ENCODE measurements at places on chromosomes 7 and 10. TPM values are rescaled to one million over a fixed set of nuclear protein-coding genes. Genes with fewer than 3 reads are reported as not detected.

Gene XRCC2
- total RNA-seq, result 5.7 TPM

Gene RADIL
- 2.7 TPM for total RNA-seq

Gene CDH23
- 3.1 TPM for total RNA-seq

Gene NEUROG3
- not detected for total RNA-seq

Gene TMEM72
- not detected for total RNA-seq

Gene RP9
- total RNA-seq, result 35.8 TPM

Gene FRMD4A
- total RNA-seq, result 4.5 TPM

Measured in A549 treated with RU486 at 1 μM for 4 hours (cell line).